ENCODE measurements at places on chromosomes 16 and 17. TPM values are rescaled to one million over a fixed set of nuclear protein-coding genes. Genes with fewer than 3 reads are reported as not detected.

Gene CRLF3
- 39.2 TPM for total RNA-seq

GRCh38 chr17:6714315-6714874 is 1.2 kb upstream of the SLC13A5 start:
- DNase-seq: no peak

Gene OTOP3
- not detected for total RNA-seq

DNA sequence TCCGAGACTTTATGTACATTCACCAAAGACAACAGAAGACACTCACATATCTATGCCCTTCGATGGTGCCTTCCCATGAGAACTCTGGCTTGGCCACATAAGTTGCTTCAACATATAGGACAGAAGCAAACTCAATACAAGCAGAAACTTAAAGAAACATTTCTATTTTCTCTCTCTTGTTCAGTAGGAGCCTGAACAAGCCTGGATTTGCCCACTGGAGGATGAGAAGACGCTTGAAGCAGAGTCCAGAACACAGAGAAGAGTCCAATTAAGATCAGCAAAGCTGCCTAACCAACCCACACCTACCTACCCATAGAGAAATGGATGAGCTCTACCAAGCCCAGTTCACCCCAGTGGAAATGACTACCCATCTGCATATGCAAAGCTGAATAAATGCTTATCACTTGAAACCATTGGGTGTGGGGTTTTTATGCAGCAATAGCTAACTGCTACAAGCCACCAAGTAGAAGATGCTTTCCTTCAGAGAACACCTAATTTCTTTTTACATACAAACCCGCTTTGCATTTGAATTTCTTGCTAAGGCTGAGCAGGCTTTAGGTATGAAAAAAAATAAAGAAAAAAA is 337.9 kb upstream of the DYNLRB2 start:
- DNase-seq: no peak

DNA sequence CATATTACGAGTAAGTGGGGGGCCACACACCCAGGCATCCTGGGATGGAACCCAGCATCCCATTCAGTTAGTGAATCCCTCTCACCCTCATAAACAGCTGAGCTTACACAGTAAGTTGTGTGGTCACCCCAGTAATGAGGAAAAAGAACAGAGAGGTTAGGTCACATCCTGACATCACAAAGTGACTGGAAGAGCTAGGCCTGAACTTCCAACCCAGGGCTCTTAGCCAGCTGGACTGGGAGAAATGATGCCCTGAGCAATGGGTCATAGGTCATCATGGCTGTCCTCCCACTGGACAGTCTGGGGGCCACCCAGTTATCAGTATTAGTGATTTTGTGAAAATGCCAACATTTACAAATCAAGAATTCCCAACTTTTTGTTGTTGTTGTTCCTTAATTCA is 205.3 kb downstream of the ZNF423 start:
- DNase-seq: no peak

- DNase-seq: no peak
Measured at GRCh38 chr17:80099291-80100034, 1.9 kb upstream of the GAA start.

- peak; percentile 7 for DNase-seq
Measured at GRCh38 chr17:22694362-22695227, 1002.3 kb downstream of the KCNJ18 start.

Gene LPO
- total RNA-seq: 0.14 TPM

Gene TRIM72
- total RNA-seq: 0.04 TPM

DNA sequence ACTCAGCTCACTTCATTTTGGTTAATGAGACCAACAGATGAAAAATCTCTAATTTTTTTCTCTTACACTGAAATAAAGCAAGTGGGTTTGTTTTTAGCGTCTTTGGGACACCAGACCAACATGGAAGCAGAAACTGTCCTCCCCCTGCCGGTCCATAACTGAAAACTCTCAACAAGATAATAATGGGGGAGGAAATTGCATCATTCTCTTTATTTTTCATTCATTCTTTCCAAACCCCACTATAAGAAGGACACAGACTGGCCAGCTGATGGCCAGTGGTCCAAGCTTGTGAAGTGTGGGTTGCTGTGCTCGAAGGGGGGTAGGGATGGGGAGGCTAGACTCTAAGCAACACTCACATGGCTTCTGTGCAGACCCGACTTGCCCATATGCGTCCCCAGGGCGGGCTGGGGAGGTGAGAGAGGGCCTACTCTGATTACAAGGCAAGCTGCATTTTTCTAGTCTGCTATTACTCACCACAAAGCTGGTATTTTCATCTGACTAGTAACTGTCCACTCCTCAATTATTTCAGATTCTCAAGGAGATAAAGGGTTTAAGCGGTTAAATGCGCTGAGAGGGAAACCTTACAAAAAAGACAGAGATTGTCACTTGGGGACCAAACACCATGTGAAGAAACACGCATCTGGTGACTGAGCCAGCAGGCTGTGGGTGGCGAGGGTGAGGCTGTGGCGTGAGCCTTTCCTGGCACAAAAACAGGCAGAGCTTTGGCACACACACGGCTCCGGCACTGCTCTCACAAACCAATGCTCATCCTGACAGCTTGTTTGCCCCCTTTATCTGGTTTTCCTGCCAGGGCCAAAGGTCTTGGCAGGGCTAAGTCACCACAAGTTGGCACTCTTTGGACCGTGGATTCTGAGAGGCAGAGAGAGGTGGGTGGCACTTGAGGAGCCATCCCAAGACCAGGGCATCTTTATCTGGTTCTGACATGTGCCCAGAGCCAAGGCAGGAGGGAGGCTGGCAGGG is 38.2 kb downstream of the MARF1 start:
- DNase-seq: no peak

- no peak for DNase-seq
Measured at GRCh38 chr16:57791893-57792461, 10.3 kb downstream of the KIFC3 start.

Gene ACSM2B
- total RNA-seq: not detected

GRCh38 chr17:82574041-82574440 is 54.5 kb downstream of the FOXK2 start:
- DNase-seq: no peak

GRCh38 chr17:10186771-10187410 is 11.5 kb downstream of the GAS7 start:
- DNase-seq: no peak

DNA sequence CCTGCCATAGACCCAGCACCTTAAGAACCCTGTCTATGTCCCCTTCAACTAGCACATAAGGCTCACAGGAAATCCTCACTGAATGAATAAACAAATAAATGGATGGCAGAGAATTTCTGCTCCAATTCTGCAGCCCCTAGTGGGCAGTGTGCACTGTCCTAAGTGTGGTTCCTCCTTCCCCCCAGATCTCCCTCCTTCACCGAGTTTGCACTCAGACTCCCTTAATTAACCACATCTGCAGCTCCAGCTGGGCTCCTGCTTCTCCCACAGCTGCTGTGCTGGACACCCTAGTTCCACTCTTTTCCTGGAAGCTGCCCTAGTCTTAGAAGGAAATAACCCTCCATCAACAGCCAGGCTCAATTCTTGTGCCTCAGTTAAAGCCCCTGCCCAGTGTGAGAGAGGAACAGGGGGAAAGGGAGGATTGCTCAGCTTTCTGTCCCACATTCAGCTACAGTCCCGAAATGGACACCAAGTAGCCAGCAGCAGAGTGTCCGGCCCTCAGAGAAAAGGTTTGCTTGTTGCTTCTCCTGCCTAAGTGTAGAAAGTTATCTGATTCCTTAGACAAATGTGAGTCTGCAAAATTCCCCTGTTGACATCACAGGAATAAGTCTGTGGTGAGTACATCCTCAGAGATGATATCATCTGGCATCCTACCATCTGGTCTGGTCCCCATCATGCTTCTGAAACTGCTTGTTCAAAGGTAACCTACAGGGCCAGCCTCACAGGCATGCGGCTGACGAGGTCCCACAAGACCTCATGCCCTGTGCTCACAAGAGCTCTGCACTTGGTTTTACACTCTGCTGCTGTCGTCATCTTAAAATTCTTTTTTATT is 12.3 kb downstream of the LRRC3C start:
- DNase-seq: peak; percentile 76
